ENCODE measurements at places on chromosomes 3 and 15. TPM values are rescaled to one million over a fixed set of nuclear protein-coding genes. Genes with fewer than 3 reads are reported as not detected.

DNA sequence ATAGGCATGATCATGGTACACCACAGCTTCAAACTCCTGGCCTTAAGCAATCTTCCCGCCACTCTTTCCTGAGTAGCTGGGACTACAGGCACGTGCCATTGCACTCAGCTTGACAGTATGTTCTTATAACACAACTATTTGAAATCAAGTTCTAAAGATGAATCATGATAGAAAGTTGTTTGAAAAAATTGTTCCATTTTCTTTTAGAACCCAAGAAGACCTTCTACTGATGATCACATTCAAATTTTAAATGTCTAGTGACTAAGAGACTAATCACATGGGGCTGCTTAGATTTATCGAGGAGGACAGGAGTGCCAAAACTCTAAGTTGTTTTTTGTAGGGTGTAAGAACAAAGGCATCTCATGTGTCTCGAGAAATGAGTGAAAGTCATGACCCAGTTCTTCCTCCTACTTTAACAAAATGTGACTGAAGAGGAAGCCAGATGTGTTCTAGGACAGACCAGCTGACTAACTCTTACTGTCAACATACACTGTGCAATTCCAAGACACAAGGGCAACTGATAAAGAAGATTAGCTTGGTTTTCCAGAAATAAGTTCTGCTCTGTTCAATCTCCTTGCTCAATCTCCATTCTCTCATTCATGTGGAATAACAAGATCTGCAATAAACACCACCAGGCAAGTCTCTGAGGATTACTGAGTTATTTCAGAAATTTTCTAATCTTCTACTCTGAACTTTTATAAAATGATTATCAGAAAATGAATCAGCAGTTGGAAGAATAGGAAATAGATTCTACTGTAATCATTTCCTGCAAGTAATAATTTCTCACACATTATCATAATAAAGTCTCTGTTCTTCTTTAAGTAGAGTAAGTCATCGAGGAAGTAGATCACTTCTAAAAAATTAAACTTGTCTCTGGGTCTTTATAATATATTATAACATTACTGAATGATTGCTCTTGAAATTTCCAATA lies 122.6 kb upstream of the CCNL1 start:
- no peak for DNase-seq

GRCh38 chr3:181721046-181721875 lies 9.5 kb downstream of the SOX2 start:
- DNase-seq: no peak

RASGRF1 gene
- not detected for total RNA-seq

GRCh38 chr15:70466895-70467529 lies 296.3 kb downstream of the UACA start:
- DNase-seq: no peak

CASR gene
- total RNA-seq: 0.03 TPM

DNA sequence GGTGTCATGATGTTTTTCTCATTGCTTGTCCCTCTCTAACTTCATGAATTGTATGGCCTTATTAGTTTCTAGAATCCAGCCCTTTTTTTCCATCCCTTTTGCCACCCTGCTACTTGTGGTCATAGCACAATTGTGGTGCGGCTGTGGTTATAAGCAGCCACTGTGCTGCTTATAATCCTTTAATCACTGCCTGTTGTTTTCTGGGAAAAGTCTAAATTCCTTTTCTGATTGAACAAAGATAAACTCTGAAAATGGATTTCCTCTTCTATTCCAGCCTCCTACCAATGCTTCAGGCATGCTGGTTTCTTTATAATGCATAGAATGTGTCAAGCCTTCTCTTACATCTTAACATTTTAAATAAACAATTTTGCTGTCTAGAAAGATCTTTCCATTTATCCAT lies 319.5 kb downstream of the C3orf38 start:
- DNase-seq: no peak

- no peak for DNase-seq
These were observed 77.8 kb downstream of the VGLL3 start for GRCh38 chr3:86913160-86913559.

- no peak for DNase-seq
These were observed 44.7 kb upstream of the C2CD4B start for GRCh38 chr15:62209821-62210220.

- DNase-seq: no peak
These were observed 95.7 kb downstream of the LRIG1 start for GRCh38 chr3:66404903-66405700.

LHFPL4 gene
- not detected for total RNA-seq

GRCh38 chr3:48678056-48678455 lies 7.7 kb downstream of the NCKIPSD start:
- no peak for DNase-seq

GRCh38 chr15:49079340-49080039 lies 33.2 kb upstream of the SECISBP2L start:
- no peak for DNase-seq

RGMA gene
- total RNA-seq: not detected

DNA sequence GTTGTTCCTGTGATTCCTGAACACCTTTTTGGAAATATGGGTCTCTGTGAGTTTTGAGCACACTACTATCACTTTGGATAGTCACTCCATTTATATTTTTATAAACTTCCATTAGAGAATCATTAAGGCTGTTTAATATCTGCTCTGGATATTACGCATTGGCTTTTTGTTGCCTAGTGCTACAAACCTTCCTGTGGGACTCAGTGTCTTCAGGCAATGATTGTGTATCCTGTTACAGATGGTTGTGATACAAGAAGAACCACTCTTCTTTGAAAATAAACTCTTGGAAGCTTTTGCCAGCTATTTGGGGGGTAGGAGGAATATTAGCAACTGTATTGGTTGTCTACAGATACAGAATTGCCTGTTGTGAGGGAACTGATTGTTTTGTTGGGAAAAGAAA lies 15.6 kb downstream of the GCSAM start:
- DNase-seq: no peak

DNA sequence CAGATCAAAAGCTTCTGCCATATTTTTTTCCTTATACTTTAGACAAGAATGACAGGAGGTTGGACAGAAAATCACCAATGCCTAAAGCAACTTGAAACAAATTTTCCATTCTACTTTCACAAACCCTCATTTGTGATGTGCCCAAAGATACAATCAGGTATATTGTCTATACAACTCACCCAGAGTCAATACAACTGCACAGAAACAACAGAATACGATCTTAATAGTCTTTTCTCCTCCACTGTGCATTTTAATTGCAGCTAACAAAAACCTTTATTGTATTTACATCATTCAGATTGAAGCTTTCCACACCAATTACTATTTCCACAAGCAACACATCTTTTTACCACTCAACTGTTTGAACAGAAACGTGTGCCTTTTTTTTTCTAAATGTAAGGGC lies 80.4 kb downstream of the PLOD2 start:
- DNase-seq: no peak

DNA sequence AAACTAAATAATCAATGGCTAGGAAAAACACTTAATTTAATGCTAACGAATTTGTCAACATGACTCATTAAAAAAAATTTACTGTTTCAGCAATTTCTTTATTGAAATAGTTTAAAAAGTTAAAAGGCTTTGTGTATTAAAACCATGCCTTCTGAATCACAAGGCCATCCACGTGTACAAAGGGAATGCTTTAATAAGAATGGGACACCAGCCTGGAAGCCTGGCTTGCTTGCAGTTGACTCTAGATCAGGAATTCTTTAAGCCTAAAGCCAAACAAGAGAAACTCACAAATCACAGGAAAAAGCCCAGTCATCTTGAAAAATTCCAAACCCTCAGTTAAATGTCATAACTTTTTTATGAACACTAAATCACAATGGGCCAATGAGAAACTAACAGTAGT lies 137.6 kb downstream of the PEAK1 start:
- no peak for DNase-seq

GRCh38 chr3:135989242-135989641 lies 23.7 kb downstream of the PPP2R3A start:
- DNase-seq: no peak

SLCO2A1 gene
- not detected for total RNA-seq

MORC1 gene
- not detected for total RNA-seq

DNA sequence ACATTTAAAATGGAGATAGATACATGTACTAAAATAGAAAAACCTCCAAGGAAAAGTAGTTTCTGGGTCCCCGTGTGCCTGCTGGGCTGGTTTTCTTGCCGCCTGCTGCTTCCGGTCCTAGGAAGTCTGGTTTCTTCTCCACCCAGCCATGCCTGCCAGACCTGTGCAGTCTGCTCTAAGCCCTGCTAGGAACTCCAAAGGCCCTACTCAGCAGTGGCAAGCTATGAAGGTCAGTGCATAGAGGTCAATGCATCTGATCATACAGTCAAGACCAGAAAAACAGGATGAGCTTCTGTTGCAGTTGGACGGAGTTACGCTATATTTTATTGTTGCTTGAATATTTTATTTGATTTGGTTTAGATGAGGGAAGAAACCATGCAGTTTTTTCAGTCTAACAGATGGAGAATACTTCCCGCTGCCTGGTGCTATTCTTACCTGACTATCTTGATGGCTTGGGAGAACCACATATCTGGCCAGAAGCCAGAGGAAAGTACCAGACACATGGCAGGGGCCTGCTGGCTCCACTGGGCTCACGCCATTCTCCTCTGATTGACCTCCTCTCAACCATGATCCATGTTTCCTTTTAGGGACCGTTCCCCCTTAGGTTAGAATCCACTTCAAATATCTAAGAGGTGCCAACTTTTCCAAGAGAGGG lies 226.8 kb upstream of the ST8SIA2 start:
- DNase-seq: no peak

DNA sequence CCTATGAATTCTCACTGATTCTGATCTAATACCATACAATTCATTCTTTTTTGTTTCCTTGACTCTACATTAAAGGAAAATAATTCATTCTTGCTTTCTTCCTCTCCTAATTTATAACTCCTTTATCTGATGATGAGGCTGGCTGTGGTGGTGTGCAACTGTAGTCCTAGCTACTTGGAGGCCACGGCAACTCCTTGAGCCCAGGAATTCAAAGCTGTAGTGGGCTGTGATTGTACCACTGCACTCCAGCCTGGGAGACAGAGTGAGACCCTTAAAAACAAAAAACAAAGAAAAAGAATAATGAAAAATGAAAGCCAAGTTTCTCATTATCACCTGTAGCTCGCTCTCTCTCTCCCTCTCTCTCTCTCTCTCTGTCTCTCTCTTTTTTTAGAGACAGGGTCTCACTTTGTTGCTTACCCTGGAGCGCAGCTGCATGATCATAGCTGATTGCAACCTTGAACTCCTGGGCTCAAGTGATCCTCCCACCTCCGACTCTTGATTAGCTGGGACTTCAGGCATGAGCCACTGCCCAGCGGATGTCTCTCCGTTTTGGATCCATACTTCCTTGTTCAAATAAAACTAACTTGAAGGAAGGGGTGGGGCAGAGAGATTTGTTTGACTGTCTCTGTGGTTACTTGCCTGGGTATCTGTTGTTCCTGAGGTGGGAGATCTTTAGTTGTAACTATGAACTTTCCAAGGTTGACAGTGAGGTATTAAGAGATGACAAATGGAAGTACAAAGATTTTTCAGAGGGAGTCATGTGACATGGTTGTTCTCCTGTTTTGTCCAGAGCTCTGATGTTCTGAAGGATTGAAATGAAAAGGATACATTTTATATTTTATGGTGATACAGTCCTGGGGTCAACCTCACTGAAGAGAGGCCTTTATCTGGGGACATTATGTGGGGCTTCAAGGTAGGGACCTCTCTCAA lies 46.9 kb downstream of the STARD9 start:
- no peak for DNase-seq

DNA sequence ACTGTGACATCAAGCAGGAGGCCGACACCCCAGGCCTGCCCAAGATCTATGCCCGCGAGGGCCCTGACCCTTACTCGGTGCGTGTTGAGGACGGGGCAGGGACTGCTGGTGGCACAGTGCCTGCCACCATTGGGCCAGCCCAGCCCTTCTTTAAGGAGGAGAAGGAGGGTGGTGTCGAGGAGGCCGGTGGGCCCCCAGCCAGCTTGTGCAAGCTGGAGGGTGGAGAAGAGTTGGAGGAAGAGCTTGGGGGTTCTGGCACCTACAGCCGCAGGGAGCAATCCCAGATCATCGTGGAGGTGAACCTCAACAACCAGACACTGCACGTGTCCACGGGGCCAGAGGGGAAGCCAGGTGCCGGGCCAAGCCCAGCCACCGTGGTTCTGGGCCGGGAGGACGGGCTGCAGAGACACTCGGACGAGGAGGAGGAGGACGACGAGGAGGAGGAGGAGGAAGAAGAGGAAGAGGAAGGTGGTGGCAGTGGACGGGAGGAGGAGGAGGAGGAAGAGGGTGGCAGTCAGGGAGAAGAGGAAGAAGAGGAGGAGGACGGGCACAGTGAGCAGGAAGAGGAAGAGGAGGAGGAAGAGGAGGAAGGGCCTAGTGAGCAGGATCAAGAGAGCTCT lies 5.4 kb downstream of the ZBTB47 start:
- DNase-seq: no peak

GRCh38 chr3:169744366-169745054 lies 20.4 kb downstream of the TERC start:
- DNase-seq: no peak

- no peak for DNase-seq
These were observed 24.8 kb downstream of the SERP1 start for GRCh38 chr3:150521463-150521862.

DOCK3 gene
- total RNA-seq: 2.5 TPM

DNA sequence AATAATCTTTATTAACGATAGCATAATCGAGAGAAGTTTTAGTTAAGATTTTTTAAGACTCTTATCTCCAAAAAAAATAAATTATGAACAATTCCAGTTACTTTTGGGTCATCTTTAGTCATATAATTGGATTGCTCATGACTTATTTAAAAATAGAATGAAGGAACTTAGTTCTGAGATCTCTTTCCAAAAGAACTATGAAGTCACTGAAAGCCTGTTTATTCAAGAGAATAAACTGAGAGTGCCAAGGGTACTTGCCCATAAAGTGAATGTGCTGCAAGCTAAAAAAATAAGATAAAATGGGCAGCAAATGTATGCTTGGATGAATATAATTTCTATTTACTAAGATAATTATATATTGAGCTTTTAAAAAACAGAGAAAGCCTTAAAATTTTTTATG lies 176.5 kb upstream of the PLSCR5 start:
- no peak for DNase-seq

DNA sequence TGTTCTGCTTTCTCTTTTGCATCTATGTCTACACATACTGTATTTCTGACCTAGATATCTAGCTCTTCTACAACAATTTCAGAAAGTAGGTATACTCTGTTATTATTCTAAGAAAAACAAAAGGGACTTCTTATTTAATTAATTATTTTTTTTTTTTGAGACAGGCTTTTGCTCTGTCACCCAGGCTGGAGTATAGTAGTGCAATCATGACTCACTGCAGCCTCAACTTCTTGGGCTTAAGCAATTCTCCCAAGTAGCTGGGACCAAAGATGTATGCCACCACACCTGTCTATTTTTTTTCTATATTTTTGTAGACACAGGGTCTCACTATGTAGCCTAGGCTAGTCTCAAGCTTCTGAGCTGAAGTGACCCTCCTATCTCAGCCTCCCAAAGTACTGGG lies 130.6 kb downstream of the MBNL1 start:
- DNase-seq: no peak

DNA sequence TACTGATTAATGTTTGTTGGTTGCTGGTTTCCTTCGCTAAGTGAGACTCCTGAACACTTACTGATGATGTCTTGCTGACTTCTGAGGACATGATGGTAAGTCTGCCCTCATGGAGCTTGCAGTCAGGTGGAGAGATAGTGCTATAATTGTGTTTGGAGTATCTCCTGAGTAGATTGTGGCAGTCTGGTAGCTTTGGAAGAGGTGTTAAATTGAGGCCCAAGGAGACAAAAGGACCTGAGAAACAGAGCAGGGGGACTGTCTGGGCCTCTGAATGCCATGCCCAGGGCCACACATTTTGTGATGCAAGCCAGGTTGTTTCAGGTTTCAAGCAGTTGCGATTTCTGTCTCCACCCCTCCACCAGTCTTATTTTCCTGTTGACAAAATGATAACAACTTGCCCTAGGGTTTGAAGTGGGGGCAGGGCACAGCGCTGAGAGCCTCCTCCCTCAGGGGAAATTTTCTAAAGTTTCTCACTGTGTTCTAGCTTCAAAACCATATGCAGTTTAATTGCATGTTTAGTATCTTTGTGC lies 16.7 kb downstream of the SMAD3 start:
- DNase-seq: peak; percentile 80

Data from CD4-positive, alpha-beta memory T cell (primary cell).